ENCODE measurements at places on chromosomes 11 and 22.

GRCh38 chr11:128323381-128323780 lies 264.0 kb downstream of the ETS1 start:
- DNase-seq: no peak

GRCh38 chr11:1597331-1597993 lies 632 bp downstream of the KRTAP5-2 start:
- no peak for DNase-seq

DNA sequence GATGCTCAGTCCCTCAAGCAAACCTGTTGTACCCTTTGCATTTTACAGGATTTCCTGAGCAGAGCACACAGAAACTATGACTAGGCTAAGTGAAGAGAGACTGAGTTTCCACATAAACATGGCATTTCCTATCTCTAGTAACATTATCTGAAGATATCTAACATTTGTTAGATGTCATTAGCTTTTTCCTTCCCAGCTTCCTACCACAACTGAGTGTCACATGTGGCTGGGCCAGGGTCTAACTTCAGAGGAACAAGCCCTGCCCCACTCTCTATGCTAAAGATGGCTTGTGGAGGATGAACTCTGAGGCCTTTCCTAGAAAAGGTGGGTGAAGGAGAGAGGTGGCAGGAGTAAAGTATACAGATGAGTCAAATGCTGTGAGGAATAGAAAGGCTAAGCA lies 16.5 kb downstream of the C22orf42 start:
- DNase-seq: peak; percentile 30

DNA sequence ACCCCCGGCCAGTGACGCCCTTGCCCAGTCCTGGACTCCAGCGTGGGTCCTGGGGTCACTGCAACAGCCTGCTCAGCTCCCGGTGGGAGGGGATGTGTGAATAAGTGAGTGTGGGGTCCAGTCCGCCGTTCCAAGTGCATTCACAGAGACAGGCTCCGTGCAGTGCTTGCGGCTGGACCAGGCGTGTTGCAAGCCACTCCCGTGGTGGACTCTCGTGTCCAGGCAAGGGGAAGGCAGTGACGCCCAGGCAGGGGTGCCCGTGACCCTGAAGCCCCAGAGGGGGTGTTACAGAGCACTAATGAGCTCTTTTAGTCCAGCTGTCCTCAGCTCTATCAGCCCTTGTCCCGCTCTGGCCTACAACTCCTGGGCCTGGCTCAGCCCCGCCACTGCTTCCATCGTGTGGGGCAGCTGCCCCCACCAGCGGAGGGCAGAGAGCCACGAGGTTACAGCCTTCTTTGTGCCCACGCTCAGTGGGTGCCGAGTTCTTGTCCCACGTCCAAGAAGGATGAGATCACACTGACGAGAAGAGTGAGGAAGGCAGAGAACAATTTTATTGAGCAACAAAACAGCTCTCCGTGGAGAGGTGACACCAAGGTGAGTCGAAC lies 1807.5 kb downstream of the LRRC4C start:
- no peak for DNase-seq

GRCh38 chr22:35116817-35117216 lies 50.9 kb downstream of the ISX start:
- DNase-seq: no peak

DNA sequence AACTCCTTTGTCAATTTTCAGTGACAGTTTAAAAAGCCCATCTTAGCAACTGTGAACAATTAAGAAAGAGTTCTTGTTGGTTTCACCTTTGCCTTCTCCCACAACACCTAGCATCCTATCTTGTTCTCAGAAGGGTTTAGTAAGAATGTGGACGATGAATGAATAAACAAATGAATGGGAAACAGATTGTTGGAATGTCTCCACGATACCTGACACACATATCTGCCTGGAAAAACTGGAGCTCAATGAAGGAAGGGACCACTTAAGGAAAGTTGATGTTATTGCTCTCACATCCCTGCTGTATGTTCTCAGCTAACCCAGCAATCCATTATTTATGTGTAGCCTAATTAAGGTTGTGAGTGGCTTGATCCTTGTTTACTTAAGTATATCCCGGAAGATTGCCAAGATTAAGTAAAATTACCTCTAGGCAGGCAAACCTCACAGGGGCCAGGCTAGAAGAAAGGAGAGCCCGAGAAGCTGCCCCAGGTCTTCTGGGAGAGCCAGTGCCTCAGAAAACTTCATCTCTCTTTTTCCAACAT lies 286.4 kb downstream of the NXPE2 start:
- no peak for DNase-seq

DNA sequence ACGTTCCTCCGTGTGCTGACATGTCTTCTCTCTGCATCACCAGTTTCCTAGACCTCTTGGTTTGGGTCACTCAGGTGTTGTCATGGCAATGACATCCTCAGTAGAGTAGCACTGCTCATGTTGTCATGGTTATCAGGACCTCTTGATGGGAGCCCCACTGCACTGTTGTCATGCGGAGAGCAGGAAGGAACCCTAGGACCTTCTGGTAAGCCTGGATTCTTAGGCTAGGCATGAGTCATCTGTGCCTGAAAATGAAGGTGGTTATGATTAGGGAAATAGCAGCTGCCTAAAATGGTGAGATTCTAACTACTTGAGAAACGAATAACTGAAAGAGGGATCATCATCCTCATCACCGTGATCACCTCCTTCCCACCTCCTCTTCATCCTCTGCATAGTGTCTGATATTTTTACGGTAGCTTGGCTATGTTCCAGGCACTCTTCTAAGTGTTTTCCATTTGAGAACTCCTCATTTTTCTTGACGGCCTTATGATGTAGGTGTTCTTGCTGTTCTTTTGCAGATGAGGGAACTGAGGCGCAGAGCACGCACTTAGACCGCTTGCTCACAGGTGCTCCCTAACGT lies 858.4 kb downstream of the NTM start:
- DNase-seq: no peak

DNA sequence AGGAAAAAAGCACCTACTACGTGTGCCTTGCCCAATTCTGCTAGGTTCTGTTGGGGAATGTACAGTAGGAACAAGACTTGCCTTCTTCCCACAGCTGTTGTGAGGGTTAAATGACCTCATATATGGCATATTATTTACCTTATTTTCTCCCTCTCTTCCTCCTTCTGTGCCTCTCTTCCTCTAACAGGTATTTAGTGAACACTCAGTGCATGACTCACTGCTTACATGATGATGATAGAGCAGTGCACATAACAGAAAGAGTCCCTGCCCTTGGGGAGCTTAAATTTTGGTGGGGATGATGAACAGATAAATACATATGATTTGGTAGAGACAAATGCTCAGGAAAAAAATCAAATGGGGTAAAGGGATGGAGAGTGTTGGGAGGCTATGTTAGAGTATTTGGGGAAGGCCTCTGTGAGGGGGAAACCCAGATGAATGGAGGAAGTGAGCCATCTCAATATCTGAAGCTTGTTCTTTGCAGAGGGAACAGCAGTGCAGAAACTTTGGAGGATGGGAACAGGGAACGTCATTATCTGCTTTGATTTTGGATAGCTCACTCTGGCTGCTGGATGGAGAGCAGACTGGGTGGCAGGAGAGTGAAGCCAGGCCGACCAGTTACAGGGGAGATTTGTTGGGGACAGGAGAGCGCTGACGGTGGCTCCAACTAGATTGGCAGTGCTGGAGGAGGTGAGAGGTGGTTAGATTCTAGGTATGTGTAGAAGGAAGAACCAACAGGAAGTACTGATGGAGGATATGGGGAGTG lies 95.5 kb upstream of the TENM4 start:
- no peak for DNase-seq

DNA sequence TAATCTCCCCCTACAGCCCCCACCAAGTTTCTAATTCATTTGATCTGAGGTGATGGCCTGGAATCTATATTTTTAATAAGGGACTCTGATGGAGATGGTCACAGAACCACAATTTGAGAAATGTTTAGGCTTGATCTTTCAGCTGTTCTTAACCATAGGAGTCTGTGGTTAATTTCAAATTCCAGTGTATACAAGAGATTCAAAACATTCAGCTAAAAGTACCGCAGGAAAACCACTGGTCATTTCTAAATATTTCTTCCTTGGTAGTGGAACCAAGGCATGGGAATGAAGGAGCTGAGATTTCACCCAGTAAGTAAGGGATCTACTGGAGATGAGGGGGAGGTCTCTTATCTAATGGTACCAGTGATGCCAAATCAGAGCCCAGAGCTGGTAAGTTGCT lies 18.3 kb upstream of the GALNT18 start:
- DNase-seq: no peak

- no peak for DNase-seq
Observed at GRCh38 chr11:78261828-78262227, 73.1 kb downstream of the USP35 start.

- DNase-seq: no peak
Observed at GRCh38 chr11:121967131-121967704, 148.8 kb downstream of the BLID start.

DNA sequence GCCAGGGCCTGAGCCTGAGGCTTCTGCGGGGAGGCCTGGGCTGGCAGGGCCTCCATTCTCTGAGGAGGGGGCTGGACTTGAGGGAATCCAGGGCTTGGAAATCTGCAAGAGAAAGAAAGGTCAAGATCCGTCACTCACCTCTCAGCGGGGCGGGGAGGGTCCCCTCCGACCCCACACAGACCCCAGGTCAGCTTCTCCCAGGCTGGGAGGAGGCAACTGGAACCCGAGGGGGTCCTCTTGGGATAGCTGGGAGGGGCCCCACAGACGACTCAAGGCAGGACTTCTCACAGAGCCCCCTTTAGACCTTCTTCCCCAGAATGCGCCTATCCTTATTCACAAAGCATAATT lies 11.0 kb downstream of the TNKS1BP1 start:
- DNase-seq: no peak

GRCh38 chr11:719214-720016 lies 13.4 kb downstream of the EPS8L2 start:
- no peak for DNase-seq

Data from stimulated activated CD8-positive, alpha-beta memory T cell treated with anti-CD3 and anti-CD28 coated beads, Interleukin-15, amount 100 ng/mL, for 4 hours (primary cell).